ENCODE measurements at places on chromosomes 7 and 10.

GRCh38 chr10:113869789-113870188, 15.3 kb downstream of the NHLRC2 start:
- no peak for DNase-seq

DNA sequence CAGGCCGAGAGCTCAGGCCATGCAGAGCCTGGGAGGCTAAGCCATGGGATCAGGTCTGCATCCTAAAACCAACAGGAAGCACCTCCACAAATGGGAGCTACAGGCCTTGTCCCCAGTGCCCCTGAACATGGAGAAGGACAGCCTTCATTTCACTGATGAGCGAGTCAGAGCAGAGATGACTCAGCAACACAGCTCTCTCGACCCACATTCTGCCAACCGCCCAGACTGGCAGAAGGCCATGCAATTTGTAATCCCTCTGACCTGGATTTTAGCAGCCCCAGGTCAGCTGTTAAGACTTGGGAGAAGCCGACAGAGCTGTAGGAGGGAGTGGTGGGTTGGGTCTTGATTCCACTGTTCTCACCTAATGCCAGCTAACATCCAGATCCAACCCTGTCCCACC, 25.5 kb downstream of the VOPP1 start:
- DNase-seq: no peak

GRCh38 chr7:27178366-27178765, 4.2 kb upstream of the HOXA10 start:
- DNase-seq: no peak

GRCh38 chr7:29190349-29191045, 4.1 kb upstream of the CHN2 start:
- no peak for DNase-seq

DNA sequence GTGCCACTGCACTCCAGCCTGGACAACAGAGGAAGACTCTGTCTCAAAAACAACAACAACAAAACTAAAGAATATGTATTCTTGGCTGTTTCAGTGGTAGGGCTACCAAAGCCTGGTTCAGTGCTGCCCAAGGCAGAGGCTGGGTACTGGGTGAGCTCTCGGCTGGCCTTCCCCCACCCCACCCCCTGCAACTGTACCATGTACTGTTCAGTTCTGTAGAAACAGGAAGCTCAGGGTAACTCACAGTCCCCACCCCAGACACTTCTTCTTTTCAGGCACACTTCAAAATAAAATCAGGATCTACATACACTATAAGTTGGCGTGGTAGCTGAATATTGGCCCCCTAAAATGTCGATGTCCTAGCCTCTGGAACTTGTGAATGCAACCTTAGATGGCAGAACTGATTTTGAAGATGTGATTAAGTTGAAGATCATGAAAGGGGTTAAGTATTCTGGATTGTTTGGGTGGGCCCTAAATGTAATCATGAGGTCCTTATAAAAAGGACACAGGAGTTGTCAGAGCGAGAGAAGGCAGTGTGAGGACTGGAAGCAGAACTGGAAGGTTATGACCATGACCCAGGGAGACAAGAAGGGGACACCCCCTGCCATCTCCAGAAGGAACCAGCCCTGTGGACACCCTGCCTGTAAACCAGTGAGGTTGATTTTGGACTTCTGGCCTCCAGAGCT, 31.2 kb downstream of the TBXAS1 start:
- DNase-seq: no peak

- no peak for DNase-seq
Observed at GRCh38 chr10:61642150-61642571, 20.6 kb upstream of the CABCOCO1 start.

GRCh38 chr10:100826983-100827818, 81.8 kb downstream of the PAX2 start:
- DNase-seq: no peak

- DNase-seq: no peak
Observed at GRCh38 chr10:95644901-95645300, 11.6 kb downstream of the ALDH18A1 start.

DNA sequence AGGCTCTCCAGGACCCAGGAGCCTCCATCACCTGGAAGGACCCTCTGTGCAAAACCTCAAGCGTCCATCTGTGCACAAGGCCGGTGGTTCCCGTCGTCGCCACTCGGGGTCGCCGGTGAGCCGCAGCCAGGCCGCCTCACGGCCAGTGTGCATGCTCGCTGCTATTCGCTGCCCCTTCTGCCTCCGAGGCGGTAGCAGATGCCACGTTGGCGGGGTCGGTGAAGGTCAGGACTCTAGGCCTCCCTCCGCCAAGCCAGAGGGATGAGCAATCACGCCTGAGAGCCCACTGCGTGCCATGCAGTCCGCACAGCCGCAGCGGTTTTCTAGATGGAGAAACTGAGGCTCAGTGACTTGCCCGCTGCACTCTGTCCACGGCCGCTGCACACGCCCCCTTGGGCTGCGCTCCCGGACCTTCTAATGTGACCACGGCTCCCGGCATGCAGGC, 5.7 kb downstream of the UPK3B start:
- no peak for DNase-seq

DNA sequence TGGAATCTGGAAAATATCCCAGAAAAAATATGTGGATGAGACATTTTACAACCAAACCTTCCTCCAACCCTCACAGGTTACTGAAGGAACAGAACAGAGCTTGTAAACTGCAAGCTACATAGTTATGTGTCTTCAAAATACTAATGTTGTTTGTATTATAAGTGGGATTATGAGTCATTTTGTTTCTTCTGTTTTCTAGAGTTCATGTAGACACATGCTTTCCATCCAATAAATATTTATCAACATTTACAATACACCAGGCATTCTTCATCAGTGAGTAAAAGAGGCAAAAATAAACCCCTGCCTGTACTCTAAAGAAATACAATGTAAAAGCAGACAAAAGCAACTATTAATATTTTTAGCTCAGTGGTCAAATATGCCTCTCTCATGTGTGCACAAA, 38.0 kb upstream of the TES start:
- no peak for DNase-seq

DNA sequence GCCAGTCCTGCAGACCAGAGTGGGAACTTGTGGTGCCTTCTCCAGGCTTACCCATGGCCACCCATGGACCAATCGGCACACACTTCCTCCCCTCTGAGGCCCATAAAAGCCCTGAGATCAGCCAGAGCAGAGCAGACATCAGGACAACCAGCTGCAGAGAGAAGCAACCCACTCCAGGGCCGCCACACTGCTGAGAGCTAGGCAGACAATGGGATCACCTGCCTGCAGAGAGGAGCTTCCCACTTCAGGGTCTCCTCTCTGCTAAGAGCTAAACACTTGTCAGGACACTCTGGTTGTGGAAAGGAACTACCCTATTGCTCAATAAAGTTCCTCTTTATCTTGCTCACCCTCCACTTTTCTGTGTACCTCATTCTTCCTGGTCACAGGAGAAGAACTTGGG, 34.0 kb downstream of the C7orf25 start:
- no peak for DNase-seq

DNA sequence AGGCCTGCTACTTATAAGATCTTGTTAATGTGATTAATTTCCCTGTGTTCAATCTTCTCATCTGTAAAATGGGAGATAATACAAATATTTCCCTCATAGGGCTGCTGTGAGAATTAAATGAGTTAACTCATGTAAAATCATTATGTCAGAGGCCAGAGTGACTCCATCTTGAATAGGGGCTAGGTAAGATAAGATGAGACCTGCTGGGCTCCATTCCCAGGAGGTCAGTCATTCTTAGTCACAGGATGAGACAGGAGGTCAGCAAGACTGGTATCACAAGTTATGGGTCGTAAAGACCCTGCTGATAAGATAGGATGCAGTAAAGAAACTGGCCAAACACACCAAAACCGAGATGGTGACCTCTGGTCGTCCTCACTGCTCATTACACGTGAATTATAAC, 200.7 kb downstream of the CYP26A1 start:
- DNase-seq: no peak

- peak; percentile 49 for DNase-seq
Observed at GRCh38 chr7:134458806-134459698, at the start of gene AKR1B1. TSS of gene AKR1B1 (minus strand) at chr7:134459100. CDS start at chr7:134459062, 38 bp downstream.

GRCh38 chr7:134004829-134005505, 122.2 kb upstream of the LRGUK start:
- no peak for DNase-seq

DNA sequence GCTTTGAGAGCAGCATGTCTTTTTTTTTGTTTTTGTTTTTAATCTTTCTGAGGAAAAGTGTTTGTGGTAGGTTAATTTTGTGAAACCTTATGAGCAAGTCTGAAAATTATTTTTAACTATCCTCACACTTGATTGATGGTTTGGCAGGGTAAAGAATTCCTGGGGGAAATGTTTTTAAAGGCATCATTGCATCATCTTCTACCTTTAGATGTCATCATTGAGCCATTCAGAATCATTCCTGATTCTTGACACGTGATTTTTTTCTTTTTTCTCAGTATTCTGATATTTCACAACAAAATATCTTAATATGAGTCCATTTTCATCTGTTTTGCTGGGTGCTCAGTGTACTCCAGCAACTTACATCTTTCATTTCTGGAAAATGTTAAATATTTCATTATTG, 28.3 kb downstream of the PALS2 start:
- DNase-seq: no peak

DNA sequence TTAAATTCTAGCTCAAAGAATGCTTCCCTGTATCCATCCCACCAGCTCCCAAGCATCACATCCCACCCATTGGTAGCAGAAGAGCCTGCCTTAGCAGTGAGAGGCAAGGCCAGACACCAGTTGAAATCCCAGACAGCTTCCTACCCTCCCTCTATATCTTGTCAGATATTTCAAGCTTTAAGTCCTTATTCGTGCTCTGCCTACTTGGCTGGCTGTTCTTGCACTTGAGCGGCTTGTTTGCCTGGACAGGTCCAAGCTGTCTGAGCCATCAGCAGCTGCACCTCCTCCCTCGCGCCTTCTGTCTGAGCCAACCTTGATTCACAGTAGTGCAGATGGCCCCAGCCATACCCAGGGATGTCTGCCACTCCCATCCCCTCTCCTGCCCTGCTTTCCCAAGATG, 16.4 kb downstream of the LRRC4 start:
- no peak for DNase-seq

DNA sequence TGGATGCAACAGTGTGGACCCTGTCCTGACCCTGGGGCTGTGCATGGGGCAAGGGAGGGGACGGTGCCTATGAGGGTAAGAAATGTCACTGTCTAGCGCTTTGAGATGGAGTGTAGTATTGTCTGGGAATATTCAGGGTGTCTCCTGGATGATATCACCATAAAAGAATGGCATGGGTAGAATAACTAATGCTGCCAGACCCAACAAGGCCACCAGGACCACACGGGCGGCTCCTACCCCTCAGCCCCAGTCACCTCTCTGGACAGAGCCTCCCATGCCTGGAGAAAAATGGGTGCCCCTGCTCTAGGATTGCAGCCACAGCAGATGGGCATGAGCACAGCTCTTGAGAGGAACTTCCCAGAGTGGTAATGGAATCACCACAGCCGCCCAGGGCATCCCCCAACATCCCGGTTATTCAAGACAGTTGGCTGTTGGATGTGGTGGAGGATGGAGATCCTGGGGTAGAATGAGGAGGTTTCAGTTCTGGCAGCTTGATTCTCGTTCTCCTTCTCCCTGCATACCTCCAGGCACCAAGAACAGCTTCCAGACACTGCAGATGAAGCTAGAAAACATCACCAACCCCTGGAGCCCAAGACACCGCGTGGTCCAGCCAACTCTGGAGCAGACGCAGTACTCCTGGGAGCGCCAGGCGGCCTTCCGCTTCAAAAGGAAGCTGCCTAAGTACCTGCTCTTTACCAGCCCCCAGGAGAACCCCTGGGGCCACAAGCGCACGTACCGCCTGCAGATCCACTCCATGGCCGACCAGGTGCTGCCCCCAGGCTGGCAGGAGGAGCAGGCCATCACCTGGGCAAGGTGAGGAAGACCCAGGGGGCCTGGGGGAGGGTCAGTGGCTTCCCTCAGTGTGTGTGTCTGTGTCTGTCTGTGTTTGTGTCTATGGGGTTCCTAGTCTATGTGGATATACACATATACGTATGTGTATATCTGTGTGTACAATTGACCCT, 6.2 kb downstream of the AOC1 start:
- DNase-seq: no peak

DNA sequence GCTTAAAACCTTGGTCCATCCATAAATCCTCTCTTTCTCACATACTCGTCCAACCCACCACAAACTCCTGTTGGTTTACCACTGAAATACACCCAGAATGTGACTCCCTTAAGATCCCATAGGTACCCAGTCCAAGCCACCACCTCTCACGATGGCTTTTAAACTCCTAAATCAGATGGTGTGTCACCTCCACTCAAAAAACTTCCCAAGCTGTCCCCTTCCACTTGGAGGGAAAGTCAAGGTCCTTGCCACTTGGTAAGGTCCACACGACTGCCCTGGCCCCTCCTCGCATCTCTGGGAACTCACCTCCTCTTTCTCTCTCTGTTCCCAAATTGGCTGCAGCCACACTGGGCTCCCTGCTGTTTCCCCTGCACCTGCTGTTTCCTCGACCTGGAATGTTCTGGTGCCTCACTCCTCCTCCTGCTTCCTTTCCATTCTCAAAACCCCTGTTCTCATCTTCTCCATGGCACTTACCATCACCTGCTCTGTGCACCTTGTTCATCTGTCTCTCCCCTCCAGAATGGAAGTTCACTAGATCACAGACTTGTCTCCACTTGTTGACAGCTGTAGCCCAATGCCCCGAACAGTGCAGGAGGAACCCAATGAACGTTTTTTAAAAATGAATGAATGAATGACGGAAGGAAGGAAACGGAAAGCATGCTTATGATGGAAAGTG, 23.0 kb downstream of the ZFAND2A start:
- no peak for DNase-seq

- DNase-seq: no peak
Observed at GRCh38 chr10:86970162-86970981, 2.1 kb downstream of the ADIRF start.

- no peak for DNase-seq
Observed at GRCh38 chr7:49389871-49390479, 383.5 kb upstream of the VWC2 start.

DNA sequence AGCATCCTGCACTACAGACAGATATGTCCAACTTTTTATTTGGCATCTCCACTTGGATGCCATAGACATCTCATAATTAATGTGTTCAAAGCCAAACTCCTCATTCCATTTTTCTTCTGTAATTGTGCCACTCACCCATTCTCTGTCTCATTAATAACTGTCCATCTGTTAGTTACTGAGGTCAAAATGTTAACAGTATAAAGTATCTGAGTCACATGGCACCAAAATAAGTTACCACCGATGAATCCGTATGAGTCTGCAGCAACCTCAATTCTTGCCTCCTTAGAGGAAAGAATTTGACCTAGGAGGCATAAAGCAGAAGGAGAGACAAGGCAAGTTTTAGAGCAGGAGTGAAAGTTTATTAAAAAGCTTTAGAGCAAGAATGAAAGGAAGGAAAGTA, 16.5 kb upstream of the NT5C3A start:
- no peak for DNase-seq

DNA sequence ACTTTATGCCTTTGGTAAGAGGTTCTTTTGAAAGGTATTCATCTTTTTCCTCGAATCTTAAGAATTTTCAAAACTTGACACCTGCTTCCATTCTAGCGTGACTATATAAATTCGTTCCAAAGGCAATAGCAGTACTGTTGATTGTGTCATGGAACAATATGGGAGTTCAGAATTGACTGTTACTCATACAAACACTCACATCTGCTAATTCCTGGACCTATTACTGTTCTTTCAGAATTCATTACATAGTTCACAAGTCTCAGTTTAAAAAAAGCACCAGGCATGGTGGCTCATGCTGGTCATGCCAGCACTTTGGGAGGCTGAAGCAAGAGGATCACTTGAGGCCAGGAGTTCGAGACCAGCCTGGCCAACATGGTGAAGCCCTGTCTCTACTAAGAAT, 80.9 kb downstream of the CACNB2 start:
- no peak for DNase-seq

- no peak for DNase-seq
Observed at GRCh38 chr10:11773761-11774441, 31.7 kb downstream of the ECHDC3 start.

GRCh38 chr10:97664282-97664850, 22.7 kb downstream of the AVPI1 start:
- DNase-seq: no peak
